ENCODE measurements at places on chromosomes 11 and 22.

DNA sequence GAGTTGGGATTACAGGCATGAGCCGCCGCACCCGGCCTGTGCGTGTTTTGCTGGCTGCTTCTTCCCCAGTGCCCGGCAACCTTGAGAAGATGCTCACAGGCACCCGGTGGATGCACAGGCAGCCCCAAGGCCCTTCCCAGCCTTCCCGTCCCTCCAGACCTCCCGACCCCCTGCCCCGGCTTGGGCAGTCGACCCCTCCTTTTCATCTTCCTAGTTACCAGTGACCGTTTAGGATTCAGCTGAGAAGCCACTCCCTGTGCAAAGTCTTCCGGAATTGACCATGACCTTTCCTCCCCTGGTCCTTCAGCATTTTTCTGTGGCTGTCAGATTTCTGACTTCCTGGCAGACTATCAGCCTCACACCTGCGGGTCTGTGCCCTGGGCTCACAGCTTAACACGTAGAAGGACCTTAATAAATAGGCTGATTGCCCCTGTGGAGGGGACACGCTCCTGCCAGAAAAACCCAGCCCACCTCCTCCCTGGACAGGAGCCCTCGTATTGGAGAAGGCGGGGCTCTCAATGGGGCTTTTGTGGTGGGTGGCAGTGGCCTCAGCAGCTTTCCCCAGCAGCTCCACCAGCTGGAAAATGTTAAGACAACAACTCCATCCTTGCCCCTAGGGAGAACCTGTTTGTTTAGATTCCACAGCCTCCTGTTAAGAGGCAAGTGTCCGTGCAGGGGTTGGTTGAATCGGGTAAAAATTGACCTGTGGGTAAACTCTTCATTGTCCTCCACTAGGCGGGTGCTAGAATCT is 10.4 kb upstream of the ANO1 start:
- peaks cover 18% of the 10 kb centered on the region for H3K27me3 ChIP-seq
- H3K27ac ChIP-seq = no peak overlapping the region
- H3K36me3 ChIP-seq = no peaks in the 10 kb centered on the region
- no peaks in the 10 kb centered on the region for H3K4me1 ChIP-seq

GRCh38 chr11:68643585-68643984 is 40.8 kb upstream of the GAL start:
- DNase-seq = no peak
- no peaks in the 10 kb centered on the region for H3K4me1 ChIP-seq
- H3K27me3 ChIP-seq = peaks cover 2% of the 10 kb centered on the region
- H3K36me3 ChIP-seq = no peaks in the 10 kb centered on the region
- H3K4me3 ChIP-seq = no peak overlapping the region

GRCh38 chr22:37575490-37576003 is 4.3 kb downstream of the LGALS2 start:
- peaks cover 11% of the 10 kb centered on the region for H3K4me1 ChIP-seq
- H3K4me3 ChIP-seq = no peak overlapping the region
- no peak overlapping the region for H3K27ac ChIP-seq
- H3K27me3 ChIP-seq = no peaks in the 10 kb centered on the region
- no peaks in the 10 kb centered on the region for H3K36me3 ChIP-seq

DNA sequence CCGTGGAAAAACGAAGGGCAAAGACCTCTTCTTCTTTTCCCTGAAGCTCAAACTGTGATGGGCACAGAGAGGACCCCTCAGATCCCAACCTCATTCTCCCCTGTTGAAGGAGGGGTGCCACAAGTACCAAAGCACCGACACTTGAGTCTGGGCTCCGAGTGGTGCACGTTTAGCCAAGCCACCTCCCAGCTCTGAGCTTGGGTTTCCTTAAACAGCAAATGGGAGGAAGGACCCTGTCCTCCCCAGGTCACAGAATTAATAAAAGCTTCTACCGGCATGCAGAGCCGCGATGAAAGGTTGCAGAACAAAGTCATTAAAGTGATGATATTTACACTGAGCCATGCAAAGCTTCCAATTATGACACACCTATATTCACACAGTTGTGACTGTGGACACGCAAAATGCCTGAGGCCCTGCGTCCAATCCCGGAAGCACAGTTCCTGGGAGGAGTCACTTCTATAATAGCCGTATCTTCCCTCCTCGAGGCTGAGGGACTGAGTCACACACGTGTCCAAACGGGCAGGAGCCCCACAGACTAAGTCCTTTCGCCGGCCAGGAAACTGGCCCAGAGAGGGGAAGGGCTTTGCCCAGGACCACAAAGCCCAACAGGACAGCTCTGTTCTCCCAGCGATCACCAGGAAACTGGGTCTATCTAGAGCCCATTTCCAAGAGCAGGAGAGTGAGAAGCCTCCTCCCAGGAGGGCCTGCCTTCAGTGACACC is 922 bp upstream of the CSNK1E start:
- peaks cover 43% of the 10 kb centered on the region for H3K4me1 ChIP-seq
- H3K36me3 ChIP-seq = no peaks in the 10 kb centered on the region
- H3K27me3 ChIP-seq = no peaks in the 10 kb centered on the region
- H3K4me3 ChIP-seq = no peak overlapping the region

DNA sequence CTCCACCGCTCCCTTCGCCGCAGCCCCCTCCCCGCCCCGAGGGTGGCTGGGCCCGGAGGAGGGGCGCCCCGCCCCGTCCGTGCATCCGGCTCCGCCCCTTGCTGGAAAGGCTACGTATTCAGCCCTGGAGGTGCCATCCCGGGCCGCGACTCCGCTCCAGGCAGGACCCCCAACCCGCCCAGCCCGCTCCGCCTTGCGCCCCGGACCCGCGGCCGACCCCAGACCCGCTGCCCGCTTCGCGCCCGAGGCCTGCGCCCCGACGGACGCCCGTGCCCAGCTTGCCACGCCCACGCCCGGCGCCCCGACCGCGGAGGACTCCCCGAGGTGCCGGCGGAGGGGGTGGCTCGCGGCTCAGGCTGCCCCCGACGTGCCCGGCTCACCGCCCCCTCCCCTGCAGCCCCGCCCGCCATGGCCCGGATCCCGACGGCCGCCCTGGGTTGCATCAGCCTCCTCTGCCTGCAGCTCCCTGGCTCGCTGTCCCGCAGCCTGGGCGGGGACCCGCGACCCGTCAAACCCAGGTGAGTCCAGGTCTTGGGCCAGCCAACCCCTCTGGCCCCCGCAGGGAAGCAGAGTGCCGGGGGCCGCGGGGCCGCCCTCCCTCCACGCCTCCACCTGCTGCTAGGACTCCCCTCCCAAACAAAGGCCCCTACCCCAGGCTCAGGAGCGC is at the start of gene ADM2:
Gene ADM2 (plus strand): TSS at position 104 of the 667 bp plus-strand sequence. CDS start 305 bp downstream, at position 409.
- H3K27me3 ChIP-seq = no peaks in the 10 kb centered on the region
- DNase-seq = peak; percentile 66
- H3K27ac ChIP-seq = no peak within 1 kb of the TSS
- H3K4me3 ChIP-seq = peak within 1 kb of the TSS; percentile 24

GRCh38 chr11:65654375-65655349 is 8.1 kb downstream of the RELA start:
- peak; percentile 45 for DNase-seq
- no peaks in the 10 kb centered on the region for H3K27me3 ChIP-seq
- peak overlapping the region; percentile 90 for H3K27ac ChIP-seq
- peaks cover 41% of the 10 kb centered on the region for H3K4me1 ChIP-seq
